ENCODE measurements at places on chromosomes 13 and 19.

- peak; percentile 54 for DNase-seq
Measured at GRCh38 chr13:109385242-109385560, 401.2 kb downstream of the IRS2 start.

DNA sequence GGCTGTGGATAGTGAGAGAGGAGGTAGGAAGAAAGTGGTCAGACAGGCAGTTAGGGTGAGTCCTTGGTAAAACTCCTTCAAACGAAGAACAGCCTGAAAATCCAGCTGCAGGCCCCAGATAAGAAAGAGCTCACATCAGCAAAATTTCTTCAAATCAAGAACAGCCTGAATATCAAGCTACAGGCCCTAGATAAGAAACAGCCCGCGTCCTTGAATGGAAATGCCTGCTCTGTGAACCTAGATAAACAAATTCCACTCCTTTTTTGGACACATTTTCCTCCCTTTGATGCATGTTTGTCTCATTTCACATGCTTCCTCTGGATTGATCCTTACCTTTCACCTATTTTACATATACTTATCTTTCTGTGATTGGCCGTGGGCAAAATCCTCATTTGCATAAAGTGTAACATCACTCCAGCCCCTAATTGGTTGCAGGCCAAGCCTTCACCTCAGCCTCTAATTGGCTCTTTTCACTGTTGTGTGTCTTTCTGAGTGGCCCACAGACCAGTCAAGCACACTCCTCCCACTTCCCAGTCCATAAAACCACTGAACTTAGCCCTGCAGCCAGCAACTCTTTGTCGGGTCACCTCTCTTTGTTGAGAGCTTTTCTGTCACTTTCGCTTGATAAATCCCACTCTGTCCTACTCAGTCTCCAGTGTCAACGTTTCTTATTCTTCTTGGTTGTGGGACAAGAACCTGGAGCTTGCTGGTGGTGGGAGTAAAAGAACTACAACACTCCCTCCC is 6.0 kb upstream of the SULT2A1 start:
- peak; percentile 15 for DNase-seq

GRCh38 chr19:49118565-49119410 is at the start of gene C19orf73:
Gene C19orf73 (minus strand): TSS chr19:49119143. CDS start chr19:49119022, 121 bp downstream.
- peak; percentile 92 for DNase-seq

DNA sequence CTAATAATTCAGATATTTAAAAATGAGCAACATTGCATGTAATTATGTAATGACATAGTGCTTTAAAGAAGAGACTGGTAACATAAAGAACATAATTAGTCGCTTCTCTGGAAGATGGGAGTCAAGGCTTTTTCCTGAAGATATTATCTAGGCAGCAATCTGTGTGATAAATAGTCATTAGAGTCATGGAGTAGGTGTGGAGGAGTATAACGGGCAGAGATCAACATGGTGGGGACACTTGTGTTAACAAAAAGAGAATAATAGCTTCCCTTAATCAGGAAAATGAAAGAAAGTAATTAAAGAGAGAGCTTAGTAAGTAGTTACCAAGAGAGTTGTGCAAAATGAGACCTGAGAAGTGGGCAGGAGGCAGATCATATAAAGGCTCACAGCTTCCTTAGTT is 1417.1 kb upstream of the ATXN8OS start:
- DNase-seq: no peak

DNA sequence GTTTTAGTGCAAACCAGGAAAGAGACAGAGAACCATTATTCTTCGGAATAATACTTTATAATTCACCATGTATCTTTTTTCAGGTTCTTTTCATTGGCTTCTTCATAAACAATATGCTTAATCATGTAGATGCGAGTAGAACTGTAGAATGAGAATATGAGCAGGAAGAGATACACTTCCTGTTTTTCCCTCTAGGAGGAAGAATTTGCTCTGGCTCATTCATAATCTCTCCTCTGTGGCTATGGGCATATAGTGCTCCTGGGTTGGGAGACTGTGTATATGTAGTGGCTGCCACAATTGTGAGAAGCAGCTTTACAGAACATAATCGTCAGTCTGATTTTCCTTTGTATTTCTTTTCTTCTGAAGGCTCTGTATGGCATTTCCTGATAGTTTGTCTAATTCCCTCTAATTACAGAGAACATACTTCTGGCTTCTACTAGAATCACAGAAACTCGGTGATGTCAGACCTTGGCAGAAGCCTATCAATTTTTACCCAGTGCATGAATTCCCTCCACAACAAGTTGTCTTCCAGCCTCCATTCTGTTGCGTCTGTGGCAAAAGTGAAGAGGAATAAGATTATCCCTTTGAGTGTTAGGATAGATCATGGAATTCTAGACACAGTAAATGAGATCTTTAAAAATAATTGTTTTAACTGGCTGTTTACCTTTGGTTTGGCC is 2.9 kb upstream of the DCLK1 start:
- DNase-seq: no peak

DNA sequence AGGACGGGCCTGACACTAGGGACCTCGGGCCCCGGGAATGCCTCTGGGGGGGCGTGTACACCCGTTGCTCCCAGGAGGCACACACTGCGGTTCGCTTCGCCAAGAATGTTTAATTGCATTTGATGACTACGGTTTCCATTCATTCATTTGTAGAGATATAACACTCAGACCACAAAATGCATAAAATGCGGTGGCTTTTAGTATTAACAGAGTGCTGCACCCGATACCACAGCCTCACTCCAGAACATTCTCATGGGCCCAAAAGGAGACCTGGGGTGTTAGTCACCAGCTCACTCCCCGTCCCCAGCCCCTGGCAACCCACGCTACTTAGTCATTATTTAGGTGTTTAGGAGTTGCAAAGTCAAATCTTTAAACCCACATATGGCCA is 21.8 kb downstream of the HCN2 start:
- peak; percentile 99 for DNase-seq

DNA sequence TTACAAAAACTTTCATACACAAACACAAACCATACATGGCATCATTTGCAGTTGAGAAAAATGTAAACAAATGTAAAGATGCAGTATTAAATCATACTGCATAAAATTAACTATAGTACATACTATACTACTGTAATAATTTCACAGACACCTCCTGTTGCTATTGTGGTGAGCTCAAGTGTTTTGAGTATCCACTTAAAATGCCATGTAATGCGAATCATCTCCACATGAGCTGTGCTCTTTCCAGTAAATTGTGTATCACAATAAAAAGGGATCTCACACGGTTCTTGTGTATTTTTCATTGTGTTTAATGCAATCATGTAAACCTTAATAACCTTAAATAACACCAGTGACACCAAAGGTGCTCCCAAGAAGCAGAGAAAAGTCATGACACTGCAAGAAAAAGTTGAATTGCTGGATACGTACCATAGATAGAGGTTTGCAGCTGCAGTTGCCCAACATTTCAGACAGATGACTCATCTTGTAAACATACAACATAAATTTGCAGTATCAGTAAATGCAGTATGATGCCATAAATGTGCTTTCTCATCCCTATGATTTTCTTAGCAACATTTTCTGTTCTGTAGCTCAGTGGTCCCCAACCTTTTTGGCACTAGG is 166.6 kb downstream of the RAP2A start:
- peak; percentile 18 for DNase-seq

GRCh38 chr19:35044317-35045117 is 3.0 kb downstream of the HPN start:
- peak; percentile 48 for DNase-seq

GRCh38 chr13:50299546-50300249 is 284.5 kb downstream of the KCNRG start:
- DNase-seq: no peak

- DNase-seq: peak; percentile 92
Measured at GRCh38 chr19:55086730-55087541, 11.3 kb downstream of the EPS8L1 start.

DNA sequence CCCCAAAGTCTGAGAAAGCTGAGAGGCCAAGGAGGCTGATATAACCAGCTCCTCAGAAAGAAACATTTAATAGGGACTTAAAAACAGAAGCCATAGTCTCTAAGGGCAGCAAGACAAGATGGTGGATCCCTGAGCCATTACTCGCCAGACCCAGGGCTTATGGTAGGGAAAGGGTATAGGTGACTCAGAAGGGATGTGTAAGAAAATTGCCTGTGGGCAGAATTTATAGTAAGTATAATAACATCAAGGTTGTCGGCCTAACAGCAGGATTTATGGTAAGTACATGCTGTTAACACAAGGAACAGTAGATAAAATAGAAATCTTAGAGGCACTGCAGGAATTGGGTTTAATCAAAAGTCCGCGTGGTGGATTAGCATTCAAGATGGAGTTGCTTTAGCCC is 14.7 kb downstream of the KBTBD6 start:
- DNase-seq: no peak
